ENCODE measurements at places on chromosomes 2 and 18.

DNA sequence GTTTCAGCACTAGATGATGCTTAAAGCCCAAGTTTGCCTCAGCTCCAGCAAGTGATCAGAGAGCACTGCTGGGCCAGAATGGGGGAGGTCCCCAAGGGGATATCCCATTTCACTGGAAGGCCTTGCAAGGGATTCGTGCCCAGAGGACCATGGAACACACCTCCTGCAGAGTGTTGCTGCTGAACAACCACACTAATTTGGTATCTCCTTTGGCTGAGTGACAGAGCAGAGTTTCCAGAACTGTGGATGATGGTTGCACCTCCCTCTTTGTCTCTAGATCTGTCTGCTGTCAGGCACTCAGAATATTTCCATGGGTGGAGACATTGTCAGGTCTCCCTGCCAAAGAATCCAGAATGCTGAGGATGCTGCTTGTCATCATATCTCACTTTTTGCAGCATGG, 484.8 kb upstream of the NETO1 start:
- no peak for DNase-seq

- no peak for DNase-seq
Observed at GRCh38 chr2:152585830-152586484, 131.3 kb downstream of the PRPF40A start.

DNA sequence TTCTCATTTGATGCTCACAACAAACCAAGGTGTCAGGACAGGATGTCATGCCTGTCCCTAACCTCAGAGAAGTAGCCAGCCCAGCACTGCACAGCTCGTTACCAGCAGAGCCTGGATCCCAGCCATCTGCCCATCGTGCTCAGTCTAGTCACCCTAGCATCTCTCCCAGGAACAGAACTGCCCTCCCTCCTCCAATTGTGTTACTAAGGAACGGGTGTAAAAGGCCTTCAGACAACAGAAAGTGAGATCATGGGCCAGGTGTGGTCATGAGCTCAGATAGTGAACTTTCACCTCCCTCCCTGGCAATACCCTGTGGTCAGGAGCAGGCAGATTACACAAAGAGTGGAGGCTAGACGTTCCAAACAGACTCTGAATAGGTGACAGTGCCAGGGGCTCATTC, 111.8 kb upstream of the PPP1CB start:
- no peak for DNase-seq

GRCh38 chr2:147320146-147320545, 524.7 kb upstream of the ACVR2A start:
- no peak for DNase-seq

DNA sequence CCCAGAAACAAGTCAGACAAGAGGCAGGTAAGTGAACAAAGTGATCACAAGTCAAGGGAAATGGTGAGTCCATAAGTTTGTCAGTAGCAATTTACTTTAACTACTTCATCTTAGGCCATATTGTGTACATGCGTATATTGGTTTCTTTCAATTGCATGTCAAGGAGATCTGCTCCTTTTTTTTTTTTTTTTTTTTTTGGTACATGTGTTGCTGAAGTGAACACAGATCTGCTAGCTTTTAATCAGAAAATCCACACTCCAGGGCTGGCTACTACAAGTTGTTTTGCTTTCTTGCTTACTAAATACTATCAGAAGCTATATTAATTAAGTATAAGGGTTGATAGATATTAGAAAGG, 985.1 kb downstream of the TSN start:
- DNase-seq = no peak

DNA sequence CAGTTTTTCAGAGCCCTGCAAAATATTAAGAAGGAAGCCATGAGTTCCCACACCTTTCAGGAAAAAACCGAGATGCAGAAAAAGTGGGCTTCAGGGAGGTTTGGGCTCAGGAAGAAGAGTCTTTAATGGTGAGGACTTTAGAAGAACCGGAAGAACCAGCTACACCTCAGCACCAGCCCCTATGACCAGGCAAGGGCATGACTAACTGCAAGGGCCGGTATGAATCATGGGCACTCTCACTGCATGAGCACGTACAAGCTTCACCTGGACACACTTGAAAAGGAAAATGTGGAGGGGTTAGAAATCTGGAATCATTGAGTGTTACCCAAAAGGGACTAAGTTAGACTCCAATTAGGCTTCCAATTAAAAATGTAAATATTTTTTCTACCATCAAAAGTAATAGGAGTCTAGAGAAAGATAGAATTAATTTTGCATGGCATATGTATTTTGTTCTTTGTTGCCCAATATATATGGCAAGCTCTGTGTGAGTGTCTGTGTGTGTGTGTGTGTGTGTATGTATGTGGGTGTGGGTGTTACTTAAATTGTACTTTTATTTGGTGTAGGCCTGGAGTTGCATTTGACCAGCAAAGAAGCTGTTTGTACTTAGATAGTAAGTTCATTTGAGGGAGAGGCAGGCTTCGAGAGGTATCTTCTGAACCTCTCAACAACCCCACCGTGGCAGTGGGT, 66.5 kb upstream of the THUMPD2 start:
- no peak for DNase-seq

DNA sequence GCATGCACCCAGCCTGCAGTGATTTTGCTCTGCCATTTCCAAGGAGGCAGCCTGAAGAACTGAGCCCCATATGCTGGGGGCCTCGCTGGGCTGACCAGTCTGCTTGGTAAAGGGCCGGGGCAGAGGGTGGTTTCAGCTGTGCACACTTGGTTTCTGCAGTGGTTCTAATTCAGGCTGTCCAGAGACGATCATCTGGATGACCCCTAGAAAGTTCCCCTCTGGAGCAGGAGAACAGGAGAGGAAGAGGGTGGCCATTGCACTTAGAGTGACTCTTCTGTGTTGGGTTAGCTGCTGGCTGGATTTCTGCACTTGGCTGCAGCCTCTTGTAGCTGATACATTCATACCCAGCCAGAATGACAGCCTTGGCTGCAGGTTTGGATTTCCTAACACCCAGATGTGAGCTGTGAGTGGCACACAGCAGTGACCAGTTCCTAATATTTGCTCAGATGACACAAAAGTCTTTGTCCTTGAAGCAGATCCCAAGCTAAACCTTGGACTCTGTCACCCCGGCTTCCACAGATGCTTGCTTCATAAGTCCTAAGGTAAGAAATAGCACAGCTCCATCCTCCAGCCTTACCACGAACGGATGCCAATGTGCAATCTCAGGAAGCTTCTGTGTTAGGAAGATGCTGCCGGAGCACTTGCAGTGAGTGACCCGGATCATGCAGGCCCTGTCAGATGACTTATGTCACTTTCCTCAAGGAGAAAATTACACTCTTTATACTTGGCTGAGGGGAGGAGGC, 105.6 kb downstream of the HNRNPLL start:
- no peak for DNase-seq

- peak; percentile 51 for DNase-seq
Observed at GRCh38 chr2:206981739-206982340, 42.5 kb downstream of the CPO start.

DNA sequence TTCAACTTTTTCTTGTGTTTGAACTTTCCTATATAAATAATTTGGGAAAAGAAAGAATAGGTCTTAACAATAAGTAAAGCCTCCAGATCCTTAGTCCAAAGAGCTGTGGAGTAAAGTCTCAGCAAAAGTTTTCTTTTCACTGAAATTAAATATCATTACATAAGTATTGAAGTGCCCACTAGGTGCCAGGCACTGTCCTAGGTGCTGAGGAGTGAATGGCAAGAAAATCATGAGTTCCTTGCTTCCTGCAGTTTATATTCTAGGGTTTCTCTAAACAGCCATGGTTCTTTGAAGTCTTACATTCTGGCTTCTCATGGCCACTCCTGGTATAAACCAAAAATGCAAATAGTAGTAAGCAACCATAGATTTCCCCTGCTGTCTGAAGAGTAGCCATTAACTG, 59.7 kb downstream of the SPP2 start:
- DNase-seq = no peak

DNA sequence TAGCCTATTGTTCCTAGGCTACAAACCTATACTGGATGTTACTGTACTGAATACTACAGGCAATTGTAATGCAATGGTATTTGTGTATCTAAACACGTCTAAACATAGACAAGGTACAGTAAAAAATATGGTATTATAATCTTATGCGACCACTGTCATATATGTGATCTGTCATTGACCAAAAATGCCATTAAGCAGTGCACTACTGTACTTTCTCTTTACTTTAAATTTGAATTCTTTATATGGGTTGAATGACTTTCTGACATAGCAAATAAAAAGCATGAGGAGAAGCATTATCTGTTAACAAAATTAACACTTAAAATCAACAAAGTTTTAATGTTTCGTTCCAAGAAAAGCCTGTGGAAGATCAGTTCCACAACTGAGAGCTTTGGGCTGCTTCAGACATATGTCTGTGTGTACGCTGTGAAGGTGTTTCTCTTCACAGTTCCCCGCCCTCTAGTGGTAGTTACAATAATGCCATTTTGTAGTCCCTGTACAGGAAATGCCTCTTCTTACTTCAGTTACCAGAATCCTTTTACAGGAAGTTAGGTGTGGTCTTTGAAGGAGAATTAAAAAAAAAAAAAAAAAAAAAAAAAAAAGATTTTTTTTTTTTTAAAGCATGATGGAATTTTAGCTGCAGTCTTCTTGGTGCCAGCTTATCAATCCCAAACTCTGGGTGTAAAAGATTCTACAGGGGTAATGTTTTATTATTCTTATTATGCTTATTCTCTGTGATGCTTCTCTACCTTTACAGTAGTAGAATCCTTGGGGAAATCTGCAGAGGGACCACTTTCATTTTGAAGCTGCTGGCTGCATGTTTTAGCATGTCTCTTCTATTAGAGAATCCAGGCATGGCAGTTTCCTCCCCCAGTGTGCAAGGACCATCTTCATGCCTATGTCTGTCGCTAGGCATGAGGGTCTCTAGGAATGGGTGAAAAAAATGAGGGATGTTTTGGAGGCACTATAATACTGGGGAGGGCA, 54.5 kb downstream of the SCN2A start:
- no peak for DNase-seq

- no peak for DNase-seq
Observed at GRCh38 chr18:50662177-50662576, 102.3 kb downstream of the MAPK4 start.

DNA sequence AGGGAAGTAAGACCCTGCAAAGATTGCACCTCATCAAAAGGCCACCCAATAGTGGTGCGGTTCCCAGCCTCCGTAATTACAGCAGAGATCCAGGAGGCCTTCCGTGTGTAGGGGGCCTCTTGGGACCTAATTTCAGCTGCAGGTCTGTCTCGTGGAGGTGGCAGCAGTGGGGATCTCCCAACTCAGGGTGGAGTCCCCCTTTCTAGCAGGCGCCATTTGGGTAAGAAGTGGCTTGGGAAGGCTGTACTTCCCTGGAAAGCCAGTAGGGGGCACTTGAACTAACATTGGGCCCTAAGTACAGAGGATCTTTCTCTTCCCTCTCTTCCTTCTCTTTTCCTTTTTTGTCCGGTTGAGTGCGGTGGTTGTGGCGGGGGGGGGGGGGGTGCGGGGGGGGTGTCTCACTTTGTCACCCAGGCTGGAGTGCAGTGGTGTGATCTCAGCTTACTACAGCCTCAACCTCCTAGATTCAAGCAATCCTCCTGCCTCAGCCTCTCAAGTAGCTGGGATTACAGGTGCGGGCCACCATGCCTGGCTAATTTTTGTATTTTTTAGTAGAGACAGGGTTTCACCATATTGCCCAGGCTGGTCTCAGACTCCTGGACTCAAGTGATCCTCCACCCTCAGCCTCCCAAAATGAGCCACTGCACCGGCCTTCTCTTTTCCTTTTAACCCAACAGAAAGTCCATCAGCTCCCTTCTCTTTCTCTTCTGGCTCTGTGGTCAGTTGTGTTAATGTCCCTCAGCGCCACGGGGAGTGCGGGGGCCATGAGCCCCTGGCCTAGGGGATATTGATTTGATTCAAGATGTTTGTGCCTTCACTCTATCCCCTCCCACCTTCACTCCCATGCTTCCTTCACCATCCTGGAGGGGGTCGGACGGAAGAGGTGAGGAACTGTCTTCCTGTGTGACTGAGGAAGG, 32.0 kb downstream of the CENPO start:
- DNase-seq = peak; percentile 28

DNA sequence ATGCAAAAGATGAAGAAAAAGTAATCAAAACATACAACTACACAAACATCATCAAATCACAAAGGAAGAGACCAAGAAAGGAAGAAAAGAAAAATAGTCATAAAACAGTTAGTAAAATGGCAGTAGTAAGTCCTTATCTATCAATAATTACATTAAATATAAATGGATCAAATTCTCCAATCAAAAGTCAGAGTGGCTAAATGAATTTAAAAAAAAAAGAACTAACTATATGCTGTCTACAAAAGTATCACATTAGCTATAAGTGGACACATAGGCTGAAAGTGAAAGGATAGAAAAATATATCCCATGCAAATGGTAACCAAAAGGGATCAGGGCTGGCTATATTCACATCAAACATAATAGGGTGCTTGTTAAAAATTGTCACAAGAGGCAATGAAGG, 116.5 kb downstream of the NOL4 start:
- DNase-seq = no peak

GRCh38 chr2:64273524-64274398, 129.5 kb upstream of the PELI1 start:
- no peak for DNase-seq

- DNase-seq = peak; percentile 8
Observed at GRCh38 chr2:68225119-68225632, 27.2 kb downstream of the PPP3R1 start.

- DNase-seq = no peak
Observed at GRCh38 chr18:39788383-39788782, 2166.7 kb upstream of the PIK3C3 start.

- DNase-seq = no peak
Observed at GRCh38 chr2:601806-602455, 75.3 kb downstream of the TMEM18 start.

DNA sequence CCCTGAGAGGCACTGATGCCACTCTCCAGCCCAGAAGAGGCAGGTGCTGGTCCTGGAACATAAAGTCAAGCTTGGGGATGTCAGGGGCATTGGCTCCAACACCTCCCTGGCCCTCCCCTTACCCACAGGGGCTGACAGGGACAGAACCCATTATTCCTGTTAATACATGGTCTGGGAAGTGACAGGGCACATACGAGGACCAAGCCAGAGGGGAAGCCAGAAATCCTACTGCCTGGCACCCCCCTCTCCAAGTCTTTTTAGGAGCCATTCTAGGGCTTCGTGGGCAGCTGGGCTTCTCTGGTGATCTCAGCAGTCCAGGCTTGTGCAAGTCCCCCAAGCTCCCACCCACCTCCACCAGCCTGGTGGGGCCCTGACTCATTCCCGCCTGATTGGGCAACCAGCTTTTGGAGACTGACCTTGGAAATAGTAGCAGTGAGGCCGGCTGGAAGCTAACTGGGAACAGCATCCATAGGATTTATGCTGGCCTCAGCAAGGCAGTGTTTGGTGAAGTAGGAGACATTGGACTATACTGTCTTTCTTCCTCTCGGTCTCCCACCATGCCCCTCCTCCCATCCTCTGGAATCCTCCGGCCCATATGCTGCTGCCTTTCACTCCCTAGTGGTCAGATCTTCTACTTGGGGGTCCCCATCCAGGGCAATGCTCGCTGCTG, 86.4 kb upstream of the HK2 start:
- DNase-seq = no peak

DNA sequence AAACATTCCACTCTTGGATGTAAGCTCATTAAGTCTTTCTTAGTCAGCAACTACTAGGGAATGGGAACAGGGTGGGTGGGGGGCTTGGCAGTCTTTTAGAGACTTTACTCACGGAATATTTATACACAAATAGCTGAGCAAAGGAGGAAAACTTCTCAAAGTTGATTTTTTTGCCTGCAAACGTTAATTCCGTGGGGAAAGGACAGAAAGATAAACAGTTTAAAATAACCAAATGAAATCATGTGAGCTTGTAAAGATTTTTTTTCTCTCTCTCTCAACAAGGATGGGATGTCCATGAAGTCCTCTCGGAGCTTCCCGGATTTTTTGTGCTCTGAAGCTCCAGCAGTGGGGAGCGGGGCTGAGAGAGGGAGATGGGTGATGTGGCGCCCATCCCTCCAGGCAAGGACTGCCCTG, 32.2 kb upstream of the MAT2A start:
- DNase-seq = no peak

- DNase-seq = peak; percentile 30
Observed at GRCh38 chr2:241272303-241273209, 42.9 kb downstream of the HDLBP start.
